ENCODE measurements at places on chromosomes 13 and 19.

- DNase-seq, result no peak
Observed at GRCh38 chr19:34353546-34353945, 11.4 kb upstream of the GPI start.

DNA sequence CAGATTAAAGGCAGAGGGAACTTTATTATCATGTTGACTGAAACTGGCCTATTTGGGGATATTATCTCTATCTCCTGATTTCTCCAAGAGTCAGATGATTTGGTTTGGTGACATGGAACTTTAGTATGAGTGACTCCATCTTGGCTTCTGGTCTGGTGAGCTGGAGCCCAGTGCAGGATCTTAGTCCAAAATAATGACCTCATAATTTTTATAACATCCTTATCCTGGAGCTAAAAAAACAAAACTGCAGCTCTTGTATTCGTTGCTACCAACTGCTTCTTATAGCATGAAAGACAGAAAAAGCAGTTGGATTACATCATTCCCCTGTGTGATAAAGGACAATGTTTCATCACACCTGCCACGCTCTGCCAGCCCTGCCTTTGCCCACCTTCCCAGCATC, 39.3 kb upstream of the RNF17 start:
- DNase-seq, result no peak

DNA sequence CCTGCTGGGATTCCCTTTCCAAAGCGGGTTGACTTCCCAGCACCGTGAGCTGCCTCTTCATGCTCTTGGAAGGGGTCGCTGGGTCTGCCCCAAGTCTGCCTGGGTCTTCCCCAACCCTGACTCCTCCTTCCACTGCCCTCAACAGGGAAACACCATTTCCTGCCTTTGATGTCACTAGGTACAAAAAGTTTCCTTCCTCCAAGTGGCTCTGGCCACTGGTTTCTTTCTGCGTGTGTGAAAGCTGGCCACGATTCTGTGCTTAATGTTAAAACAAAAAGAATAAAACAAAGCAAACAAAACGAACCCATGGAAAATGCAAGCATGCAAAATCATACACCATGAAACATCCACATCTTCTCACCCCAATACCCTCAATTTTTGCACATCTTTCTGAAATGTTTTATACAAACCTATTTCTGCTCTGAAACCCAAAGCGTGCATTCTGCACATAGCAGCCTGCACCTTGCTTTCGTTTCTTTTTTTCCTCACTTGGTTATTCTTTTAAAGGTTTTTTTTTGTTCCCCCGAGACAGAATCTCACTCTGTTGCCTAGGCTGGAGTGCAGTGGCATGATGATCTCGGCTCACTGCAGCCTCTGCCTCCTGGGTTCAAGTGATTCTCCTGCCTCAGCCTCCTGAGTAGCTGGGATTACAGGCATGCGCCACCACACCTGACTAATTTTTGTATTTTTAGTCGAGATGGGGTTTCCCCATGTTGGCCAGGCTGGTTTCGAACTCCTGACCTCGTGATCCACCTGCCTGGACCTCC, 12.5 kb upstream of the TNFSF9 start:
- DNase-seq, result no peak

GRCh38 chr13:80116107-80116506, 224.8 kb downstream of the SPRY2 start:
- no peak for DNase-seq

- DNase-seq, result no peak
Observed at GRCh38 chr13:98508280-98508679, 68.6 kb downstream of the STK24 start.

Measured in stimulated activated CD4-positive, alpha-beta T cell treated with anti-CD3 and anti-CD28 coated beads, TNF-alpha, amount 100 ng/mL, for 48 hours (primary cell).